ENCODE measurements at places on chromosomes 1 and 21.

GRCh38 chr1:192880231-192880630 is 71.4 kb downstream of the RGS2 start:
- DNase-seq: no peak

- no peak for DNase-seq
These were observed 112.5 kb upstream of the KCNK2 start for GRCh38 chr1:214970016-214970415.

GRCh38 chr1:63557365-63557987 is 34.2 kb downstream of the EFCAB7 start:
- no peak for DNase-seq

GRCh38 chr1:230985711-230986110 is 6.8 kb downstream of the ARV1 start:
- DNase-seq: no peak

DNA sequence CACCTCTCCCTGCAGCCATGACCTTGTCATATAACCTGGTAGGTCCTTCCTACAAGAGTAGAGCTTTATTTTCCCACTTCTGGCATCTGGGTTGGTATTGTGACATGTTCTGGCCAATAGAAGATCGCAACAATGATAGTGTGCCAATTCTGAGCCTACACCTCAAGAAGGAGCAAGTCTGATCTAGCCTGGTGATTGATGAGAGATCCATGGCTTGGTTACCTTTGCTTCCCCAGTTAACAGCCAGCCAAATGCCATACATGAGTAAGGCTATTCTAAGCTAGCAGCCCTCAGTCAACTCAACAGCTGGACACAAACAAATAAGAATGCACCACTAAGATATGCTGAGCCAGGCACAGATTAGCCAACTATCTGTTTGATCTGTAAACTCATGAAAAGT is 226.7 kb downstream of the LMO4 start:
- no peak for DNase-seq

GRCh38 chr1:8410791-8411190 is 92.9 kb downstream of the SLC45A1 start:
- DNase-seq: no peak

- DNase-seq: no peak
These were observed 19.0 kb downstream of the TEX35 start for GRCh38 chr1:178531887-178532286.
